Stimulated activated CD4-positive, alpha-beta T cell treated with anti-CD3 and anti-CD28 coated beads, Interleukin-2, amount 100 ng/mL, for 48 hours (primary cell): ENCODE measurements at places on chromosomes 16 and 17.

- no peak for DNase-seq
These were observed 1.5 kb downstream of the MAP1LC3B start for GRCh38 chr16:87393680-87394055.

GRCh38 chr17:2179615-2180295, 123.8 kb downstream of the SMG6 start:
- no peak for DNase-seq

- DNase-seq, result peak; percentile 53
These were observed 84.9 kb downstream of the HS3ST2 start for GRCh38 chr16:22898874-22899348.

DNA sequence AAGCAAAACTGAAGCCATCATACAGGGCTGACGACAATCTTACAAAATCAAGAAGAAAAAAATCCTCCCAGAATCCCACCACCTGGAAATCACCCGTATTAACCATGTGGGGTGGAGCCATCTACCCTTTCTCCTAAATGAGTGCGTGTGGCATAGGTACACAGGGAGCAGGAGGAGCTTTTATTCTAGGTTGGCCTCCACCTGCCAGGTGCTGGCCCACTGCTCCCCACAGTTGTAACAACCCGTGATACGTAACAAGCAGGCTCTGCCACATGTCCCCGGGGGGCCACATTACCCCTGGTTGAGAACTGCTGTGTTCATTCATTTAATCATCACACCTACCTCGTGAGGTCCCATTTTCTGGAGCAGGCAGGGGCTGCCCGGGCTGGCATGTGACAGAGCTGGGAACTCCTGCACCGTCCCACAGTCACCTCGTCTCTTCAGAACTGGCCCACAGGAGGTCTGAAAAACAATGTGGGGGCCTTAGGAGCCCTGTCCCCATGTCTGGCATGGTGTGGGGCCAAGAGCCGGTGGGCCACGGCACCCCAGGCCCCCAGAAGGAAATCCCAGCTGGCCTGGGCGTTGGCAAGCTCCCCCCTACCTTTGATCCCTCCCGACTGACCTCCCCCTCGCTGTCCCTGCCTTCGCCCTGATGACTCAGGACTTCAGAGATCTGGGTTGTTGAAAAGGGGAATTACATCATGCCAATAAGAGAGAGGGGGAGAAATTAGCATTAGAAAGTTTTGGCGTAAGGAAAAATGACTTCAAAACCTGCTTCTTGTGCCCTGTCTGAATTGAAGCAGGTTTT, 12.9 kb downstream of the CMIP start:
- DNase-seq, result no peak

DNA sequence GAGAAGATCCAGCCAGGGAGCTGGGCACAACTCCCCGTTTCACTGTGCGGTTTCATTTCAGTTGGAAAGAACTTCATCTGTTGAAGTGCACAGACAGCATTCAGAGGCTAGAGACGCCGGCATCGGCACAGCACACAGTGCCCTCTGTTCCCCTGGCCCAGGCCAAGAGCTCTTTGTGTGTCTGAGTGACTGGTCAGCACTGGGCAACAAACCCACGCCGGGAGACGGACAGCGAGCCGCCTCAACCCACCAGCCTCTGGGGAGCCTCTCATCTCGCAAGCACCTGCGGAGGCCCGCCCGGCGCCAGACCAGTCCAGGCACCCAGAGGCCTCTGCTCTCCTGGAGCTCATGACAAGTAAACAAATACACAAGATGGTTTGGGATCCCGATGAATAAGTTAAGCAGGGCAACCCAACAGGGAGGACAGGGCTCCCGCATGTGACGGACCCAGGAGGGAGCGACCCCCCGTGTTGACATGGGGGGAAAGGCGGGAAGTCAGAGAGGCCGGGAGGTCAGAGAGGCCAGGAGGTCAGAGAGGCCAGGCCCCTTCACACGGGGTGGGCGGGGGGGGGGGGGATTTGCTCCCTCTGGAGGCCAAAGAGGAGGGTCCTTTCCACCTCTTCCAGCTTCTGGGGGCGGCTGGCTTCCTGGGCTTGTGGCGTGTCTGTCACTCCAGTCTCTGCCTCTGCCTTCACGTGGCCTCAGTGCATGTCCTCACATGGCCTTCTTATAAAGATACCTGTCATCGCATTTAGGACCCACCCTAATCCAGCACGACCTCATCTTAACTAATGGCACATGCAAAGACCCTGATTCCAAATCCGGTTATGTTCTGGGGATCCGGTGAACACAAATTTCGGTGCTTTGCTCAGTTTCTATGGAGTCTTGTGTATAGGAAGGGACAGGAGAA, 25.8 kb upstream of the KLHDC4 start:
- DNase-seq, result no peak

DNA sequence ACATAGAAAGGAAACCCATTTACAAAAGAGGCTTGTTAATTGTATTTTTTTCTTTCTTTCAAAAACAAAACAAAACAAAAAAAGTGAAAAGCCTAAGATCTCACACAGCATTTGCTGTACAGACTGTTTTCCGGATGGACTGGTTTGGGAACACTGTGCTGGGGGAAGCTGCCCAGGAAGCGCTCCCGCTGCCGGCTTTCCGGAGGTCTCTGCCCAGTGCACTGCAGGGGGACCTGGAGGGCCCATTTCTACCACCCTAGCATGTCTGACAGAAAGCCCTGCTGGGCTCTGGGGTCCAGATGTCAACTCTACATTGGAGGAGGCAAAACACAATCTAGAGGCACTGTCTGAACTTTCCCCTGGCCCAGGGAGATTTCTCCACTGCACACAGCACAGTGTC, 26.3 kb upstream of the CLEC18B start:
- DNase-seq, result no peak

- no peak for DNase-seq
These were observed 5.2 kb upstream of the RAI1 start for GRCh38 chr17:17675925-17676534.

DNA sequence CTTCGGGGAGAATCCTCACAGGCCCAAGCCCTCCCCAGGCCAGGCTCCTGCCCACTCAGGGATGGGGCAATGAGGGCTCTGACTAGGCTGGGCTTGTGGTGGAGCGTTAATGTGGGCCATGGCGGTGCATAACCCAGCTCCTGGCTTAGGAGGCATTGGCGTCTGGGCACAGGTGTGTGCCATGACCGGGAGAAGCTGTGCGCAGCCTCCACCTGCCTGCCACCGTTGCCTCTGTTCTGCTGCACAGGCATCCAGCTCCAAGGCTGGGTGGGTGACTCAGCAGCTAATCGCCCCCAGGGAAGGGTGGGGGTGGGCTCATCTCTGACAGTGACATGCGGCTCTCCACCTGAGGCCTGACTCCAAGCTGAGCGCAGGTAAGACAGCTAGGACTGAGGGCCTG, 3.5 kb upstream of the ARHGAP27 start:
- DNase-seq, result no peak

GRCh38 chr17:34799751-34800150, 161.5 kb downstream of the CCT6B start:
- no peak for DNase-seq

DNA sequence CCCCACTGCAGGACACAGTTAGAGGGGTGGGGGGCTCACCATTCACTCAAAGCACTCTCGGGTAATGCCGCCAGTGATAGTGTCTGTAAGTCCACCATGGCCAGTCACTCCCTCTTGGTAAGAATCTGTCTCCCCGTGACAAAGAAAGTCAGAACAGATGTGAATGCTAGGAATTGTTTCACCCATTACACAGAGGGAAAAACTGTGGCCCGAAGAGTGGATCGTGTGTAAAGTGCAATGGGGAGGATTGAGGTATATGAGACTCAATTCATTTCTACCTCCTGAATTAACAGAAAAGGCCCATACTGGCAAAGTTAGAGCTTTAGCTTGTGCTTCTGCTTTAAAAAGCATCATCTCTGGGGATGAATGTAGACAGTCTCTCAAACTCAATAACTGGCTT, 17.5 kb upstream of the SLC6A2 start:
- DNase-seq, result no peak

DNA sequence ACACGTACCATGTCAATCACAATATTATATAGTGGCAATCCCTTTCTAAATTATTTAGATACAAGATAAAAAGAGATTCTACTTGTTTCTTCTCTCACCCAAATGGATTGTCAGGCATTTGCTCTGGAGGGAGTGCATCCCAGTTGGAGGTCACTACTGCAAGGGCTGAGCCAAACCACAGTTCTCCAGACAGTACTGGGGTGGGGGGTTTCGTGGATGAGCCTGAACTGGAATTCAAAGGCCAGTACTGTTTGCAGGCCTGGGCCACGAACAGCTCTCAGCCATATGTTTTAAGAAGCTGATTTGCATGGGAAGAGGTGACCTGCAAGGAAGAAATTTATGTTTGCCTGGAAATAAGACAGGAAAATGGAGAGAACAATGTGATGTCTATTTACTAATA, 314.9 kb downstream of the PMP22 start:
- no peak for DNase-seq

GRCh38 chr16:67017810-67018488, 11.0 kb upstream of the CBFB start:
- peak; percentile 92 for DNase-seq

- no peak for DNase-seq
These were observed 17.5 kb downstream of the CACNG4 start for GRCh38 chr17:66981983-66982508.

DNA sequence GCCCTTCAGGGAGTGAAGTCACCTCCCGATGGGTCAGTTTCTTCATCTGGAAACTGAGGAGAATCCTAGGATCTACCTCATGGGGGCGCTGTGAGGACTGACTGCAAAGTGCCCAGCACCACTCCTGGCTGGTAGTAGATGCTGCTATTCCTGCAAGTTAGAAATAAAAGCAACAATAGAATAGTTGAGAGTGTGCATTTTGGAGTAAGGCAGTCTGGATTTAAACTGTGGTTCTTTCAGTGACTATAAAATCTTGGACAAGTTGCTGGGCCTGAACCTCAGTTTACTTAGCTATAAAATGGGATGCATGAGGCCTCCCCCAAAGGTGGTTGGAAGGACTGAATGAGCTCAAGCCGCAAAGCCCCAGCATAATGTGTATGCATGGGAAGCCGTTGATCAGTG, 70.6 kb downstream of the CYB5B start:
- DNase-seq, result peak; percentile 47

- no peak for DNase-seq
These were observed 5.0 kb upstream of the HSD17B1 start for GRCh38 chr17:42547698-42548069.

GRCh38 chr16:67243481-67243880, 3.8 kb downstream of the FHOD1 start:
- no peak for DNase-seq

DNA sequence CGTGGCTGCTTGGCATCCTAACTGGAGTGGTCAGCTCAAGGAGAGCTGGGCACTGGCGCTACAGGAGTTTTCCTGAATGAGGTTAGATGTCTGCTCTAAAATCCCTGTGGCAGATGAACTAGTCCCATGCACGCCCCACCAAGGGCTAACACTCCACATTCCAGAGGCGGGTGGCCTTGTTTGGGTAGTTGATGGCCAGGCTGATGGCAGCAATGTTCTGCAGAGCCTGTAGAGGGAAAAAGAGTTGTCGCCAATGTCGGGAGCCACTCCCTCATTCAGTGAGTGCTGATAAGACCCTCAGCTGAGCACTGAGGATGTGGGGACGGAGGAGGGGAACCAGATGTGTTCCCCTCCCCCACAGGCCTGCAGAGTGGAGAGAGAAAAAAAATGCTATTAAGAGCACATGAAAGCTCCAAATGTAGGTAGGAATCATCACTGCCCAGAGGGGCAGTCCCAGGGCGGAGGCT, 42.5 kb upstream of the ATP2A3 start:
- no peak for DNase-seq

GRCh38 chr16:4443271-4443670, 17.6 kb downstream of the DNAJA3 start:
- DNase-seq, result no peak

DNA sequence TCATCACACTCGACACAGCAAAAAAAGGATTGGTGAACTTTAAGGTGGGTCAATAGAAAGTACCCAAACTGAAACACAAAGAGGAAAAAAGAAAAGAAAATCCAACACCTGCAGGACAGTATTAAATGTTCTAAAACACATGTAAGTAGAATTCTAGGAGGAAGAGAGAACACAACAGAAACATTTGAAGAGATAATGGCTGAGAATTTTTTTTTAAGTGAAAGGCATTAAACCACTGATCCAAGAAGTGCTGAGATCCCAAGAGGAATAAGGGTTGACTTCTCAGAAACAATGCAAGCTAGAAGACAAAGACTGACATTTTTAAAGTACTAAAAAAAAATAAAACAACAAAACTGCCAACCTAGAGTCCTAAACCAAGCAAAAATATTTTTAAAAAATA, 31.6 kb downstream of the VPS53 start:
- DNase-seq, result no peak

DNA sequence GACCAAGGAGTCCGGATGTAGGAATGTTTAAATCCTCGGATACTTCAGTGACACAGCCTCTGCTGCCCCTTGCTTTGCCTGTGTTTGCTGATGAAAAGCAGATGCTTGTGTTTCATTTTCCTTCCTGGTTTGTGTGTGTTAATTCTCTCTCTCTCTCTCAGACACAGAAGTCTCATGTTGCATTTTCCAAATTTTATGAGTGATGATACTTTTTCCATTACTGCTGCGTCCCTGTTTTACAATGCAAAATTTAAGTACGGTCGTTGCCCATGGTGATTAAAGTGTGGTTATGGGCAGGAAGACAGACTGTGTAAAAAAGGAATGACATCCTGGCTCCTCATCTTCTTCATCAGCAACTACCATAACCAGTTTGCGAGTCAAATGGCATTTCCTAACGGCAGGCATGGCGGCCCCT, 5.7 kb downstream of the RMI2 start:
- DNase-seq, result no peak

DNA sequence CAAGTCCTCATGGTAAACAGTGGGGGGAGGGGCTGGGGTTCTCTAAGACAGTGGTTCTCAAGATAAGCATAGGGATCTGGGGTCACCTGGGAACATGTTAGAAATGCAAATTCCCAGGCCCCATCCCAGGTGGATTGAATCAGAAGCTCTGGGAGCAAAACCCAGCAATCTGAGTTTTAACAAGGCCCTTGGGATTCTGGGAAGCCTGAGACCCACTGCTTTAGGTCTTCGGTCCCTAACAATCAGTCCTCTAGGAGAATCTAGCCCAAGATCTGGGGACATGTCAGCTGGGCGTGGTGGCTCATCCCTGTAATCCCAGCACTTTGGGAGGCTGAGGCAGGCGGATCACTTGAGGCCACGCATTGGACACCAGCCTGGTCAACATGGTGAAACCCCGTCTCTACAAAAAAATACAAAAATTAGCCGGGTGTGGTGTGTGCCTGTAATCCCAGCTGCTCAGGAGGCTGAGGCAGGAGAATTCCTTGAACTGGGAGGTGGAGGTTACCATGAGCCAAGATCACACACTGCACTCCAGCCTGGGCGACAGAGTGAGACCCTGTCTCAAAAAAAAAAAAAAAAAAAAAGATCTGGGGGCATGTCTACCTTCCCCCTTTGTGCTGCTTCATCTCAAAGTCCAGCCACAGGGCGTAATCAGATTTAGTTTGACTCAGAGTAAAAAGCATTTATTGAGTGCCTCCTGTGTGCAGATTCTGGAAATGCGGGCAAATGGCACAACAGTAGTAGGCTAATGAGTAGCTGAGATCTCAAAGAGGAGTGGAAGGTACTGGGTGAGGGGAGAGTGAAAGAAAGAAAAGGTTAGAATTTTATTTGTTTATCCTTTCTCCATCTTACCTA, 8.8 kb upstream of the NR1D1 start:
- no peak for DNase-seq
